ENCODE measurements at places on chromosomes 1 and 21.

DNA sequence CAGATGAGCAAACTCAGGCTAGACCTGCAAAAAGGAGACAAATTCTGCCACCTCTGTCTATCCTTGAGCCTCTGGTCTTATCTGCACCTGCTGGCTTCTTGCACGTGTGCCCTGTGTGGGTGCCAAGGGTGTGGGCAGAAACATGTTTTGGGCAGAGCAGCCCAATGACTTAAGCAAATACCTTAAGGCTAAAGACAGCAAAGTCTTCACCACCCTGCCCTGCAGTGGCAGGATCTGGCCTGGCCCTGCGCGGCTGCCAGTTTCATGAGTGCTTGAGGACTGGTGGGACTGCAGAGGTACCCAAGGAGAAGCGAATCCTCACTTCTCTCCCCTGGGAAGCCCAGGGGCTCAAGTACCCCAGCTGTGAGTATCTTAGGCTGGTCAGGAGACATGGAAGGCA, 3.8 kb upstream of the SLC26A9 start:
- no peak for DNase-seq

DNA sequence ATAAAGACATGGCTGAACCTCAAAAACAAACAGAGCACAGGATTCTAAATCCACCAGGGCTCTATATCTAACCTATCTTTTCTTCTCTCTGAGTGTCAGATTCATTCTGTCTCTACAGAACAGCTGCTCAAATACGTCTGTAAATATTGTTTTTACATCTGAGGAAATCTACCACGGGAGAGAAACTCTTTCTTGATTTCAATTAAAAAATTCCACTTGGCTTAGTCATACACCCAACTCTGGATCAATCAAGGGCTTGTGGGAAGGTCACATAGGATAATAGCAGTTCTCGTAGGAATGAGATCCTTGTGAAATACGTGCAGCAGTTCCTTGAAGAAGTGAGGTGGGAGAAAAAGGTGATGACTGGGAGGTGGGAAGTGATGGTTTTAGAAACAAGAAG, 1355.7 kb upstream of the ADGRL2 start:
- DNase-seq: no peak

DNA sequence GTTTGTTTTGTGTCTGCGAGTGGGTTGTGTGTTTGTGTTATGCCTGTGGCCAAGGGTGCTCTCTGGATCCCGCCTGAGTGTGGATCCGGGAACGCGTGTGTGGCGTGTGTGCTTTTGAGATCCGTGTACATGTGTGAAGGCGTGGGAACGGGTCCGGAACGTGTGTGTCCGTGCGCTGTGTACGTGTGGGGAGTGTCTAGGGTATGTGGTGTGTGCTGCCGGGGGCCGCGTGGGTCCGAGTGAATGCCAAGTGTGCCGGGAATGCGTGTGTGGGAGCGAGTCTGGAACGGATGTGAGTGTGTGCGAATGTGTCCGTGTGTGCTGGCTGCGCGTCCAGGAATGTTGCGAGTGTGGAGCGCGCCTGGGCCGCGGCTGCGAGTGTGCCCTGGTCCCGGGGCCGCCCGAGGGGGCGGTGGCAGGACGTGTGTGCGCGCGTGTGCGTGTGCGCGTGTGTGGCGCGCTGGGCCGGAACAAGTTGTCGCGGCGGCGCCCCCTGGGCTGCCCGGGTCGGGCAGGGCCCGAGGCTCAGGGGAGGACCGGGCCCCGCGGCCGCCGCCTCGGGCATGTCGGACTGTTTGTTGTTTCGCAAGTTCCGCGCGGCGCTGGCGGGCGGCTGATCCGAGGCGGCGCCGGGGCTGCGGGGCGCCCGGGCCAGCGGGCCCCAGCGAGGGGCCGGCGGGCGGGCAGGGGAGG, 953 bp downstream of the PTPRU start:
- peak; percentile 58 for DNase-seq

DNA sequence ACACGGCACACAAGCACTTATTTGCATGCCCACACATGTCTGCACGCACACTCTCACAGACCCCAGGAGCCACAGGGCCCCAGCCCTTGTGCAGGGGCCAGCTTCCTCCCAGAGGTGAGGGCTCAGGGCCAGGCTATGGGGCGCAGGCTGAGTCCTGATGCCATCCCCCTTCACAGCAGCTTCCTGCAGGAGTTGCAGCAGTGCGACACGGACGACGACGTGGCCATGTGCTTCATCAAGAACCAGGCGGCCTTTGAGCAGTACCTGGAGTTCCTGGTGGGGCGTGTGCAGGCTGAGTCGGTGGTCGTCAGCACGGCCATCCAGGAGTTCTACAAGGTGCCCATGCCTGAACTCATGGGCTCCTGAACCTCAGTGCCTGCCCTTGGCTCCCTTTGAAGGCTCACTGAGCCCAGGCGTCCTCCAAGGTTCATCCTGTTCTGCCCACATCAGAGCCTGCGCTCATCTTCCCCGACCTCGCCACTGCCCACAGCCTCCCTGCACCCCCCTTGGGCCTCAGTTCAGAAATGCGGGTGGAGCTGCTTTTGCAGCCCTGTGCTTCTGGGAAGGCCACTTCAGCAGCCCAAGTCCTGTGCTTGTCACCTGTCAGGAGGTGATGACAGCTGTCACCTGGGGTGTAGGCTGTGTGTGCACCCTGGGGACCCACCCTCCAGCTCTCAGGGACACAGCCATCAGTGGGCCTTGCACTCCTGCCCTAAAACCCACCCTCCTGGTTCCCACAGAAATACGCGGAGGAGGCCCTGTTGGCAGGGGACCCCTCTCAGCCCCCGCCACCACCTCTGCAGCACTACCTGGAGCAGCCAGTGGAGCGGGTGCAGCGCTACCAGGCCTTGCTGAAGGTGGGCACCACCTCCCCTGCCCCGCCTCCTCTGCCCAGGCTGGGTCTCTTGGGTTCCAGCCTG, 66.6 kb downstream of the TRIM11 start:
- peak; percentile 14 for DNase-seq

DNA sequence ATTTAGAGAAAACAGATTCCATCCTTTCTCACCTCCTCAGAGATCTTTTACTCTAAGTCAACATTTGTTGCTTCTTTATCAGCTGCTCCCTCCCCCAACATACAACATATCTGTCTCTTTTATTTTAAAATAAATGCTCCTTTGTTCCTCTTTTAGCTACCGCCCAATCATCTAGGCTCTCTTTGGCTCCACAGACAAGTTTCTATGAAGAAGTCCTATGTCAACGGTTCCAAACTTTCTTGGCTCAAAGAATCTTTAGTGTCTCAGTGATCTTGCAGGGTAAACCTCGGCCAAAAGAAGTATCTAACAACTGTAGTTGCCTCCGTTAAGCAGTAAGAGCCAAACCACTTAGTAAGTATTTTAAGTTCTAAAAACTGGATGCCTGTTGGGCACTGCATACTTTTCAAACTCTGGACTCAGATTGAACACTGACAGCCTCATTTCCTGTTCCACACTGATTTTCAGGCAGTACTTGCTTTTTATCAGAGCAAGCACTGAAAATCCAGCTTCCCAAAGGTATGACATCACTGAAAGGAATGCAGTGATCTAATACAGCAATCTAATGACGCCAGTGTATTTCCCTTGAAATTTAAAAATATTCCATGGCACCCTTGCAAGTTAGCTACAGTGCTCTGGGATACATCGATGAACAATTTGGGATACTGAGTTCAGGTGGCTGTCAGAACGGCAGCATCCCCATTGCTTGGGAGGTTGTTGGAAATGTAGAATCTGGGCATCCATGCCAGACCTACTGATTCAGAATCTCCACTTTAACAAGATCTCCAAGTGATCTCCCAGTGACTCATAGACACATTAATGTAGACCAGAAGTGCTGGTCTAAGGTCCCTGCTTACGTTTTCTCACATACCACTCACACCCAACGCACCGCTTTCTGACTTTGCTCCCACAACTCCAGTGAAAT, 26.8 kb downstream of the EGLN1 start:
- no peak for DNase-seq

- DNase-seq: no peak
These were observed 60.1 kb downstream of the CD34 start for GRCh38 chr1:207850621-207851407.

GRCh38 chr21:41321211-41321907, 4.8 kb downstream of the FAM3B start:
- no peak for DNase-seq

DNA sequence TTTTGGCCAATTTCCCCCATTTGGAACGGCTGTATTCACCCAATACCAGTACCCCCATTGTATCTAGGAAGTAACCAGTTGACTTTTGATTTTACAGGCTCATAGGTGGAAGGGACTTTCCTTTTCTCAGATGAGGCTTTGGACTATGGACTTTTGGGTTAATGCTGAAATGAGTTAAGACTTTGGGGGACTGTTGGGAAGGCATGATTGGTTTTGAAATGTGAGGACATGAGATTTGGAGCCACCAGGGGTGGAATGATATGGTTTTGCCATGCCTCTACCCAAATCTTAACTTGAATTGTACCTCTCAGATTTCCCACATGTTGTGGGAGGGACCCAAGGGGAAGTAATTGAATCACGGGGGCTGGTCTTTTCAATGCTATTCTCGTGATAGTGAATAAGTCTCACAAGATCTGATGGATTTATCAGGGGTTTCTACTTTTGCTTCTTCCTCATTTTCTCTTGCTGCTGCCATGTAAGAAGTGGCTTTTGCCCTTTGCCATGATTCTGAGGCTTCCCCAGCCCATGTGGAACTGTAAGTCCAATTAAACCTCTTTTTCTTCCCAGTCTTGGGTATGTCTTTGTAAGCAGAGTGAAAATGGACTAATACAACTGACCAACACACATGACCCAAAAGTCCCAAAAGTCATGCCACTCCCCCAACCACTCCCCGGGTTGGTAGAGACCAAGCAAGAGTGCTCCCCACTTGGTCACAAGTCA, 35.4 kb upstream of the ZNF496 start:
- no peak for DNase-seq

DNA sequence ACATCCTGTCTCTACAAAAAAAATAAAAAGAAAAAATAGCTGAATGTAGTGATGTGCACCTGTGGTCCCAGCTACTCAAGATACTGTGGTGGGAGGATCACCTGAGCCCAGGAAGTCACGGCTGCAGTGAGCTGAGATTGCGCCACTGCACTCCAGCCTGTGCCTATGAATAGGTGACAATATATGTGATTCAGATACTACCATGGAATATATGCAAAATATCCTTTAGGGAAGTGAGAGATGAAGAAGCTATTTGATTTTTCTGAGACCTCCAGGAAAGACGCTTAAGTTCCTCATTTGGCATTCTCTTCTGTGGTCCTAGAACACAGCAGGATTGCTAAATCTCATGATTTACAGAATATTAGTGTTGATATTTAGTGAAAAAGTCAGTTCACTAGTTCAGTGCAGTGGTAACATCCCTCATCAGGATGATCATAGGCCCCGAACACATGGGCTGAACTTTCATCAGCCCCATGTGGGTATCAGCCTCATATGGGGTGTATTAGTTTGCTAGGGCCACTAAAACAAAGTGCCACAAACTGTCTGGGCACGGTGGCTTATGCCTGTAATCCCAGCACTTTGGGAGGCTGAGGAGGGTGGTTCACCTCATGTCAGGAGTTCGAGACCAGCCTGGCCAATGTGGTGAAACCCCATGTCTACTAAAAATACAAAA, 6.0 kb upstream of the VASH2 start:
- DNase-seq: no peak

GRCh38 chr1:154334079-154335024, 9.0 kb downstream of the ATP8B2 start:
- DNase-seq: no peak

GRCh38 chr1:115144176-115144575, 54.9 kb upstream of the TSPAN2 start:
- no peak for DNase-seq

- DNase-seq: no peak
These were observed 1655.4 kb downstream of the BRINP3 start for GRCh38 chr1:188822248-188822647.

DNA sequence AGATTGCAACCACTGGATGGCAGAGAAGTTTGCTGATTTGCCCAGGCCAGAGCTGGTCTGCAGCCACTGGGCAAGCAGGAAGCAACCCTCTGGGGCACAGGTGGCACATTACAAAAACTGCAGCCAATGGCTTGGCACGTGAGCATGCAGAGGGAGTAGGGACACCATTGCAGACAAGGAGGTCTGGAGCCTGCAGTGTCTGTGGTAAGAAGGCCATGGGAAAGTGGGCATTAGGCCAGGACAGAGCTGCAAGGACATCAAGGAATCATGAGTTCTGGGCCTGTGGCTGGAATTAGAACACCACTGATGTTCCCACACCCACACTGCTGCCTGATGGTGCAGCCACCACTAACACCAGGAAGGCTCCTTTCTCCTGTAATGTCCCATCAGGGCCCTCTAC, 113.0 kb downstream of the TSEN15 start:
- DNase-seq: no peak

DNA sequence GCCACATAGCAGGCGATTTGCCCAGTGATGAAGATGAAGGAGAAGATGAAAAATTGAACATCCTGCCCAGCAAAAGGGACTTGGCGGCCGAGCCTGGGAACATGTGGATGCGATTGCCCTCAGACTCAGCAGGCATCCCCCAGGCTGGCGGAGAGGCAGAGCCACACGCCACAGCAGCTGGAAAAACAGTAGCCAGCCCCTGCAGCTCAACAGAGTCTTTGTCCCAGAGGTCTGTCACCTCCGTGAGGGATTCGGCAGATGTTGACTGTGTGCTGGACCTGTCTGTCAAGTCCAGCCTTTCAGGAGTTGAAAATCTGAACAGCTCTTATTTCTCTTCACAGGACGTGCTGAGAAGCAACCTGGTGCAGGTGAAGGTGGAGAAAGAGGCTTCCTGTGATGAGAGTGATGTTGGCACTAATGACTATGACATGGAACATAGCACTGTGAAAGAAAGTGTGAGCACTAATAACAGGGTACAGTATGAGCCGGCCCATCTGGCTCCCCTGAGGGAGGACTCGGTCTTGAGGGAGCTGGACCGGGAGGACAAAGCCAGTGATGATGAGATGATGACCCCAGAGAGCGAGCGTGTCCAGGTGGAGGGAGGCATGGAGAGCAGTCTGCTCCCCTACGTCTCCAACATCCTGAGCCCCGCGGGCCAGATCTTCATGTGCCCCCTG, 3.3 kb downstream of the ZBTB18 start:
- DNase-seq: peak; percentile 62

DNA sequence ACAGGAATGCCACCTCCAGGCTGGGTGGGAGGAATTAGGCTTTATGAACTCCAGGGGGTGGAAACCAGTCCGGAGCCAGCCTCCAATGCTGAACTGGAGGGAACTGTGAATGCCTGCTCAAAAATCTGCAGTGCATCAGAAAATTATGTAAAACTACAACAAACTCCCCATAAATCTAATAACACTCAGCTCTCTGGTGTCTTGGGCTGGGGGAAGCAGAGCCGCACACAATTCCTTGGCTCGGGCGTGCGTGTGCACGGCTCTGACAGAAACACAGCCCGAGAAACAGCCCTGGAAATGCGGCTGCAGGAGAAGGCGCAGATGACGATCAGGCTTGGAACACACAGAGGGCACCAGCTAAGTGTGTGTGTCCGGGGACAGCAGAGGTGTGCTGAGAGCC, 127.6 kb upstream of the VAMP3 start:
- DNase-seq: no peak

- DNase-seq: no peak
These were observed 118.3 kb upstream of the SLC25A33 start for GRCh38 chr1:9420835-9421532.

- DNase-seq: no peak
These were observed 18.4 kb downstream of the DHRS3 start for GRCh38 chr1:12599657-12600056.

- DNase-seq: no peak
These were observed 2.5 kb downstream of the INKA2 start for GRCh38 chr1:111736548-111737215.

GRCh38 chr1:95941121-95941798, 707.2 kb downstream of the RWDD3 start:
- DNase-seq: no peak

- peak; percentile 35 for DNase-seq
These were observed 1.2 kb downstream of the VAV3 start for GRCh38 chr1:107963601-107964335.

GRCh38 chr1:2152954-2153353, 41.6 kb downstream of the FAAP20 start:
- DNase-seq: no peak

Measured in glutamatergic neuron (in vitro differentiated cells).